NCI-H446 treated with DMSO at 0.1 percent for 48 hours (cell line): ENCODE measurements at places on chromosomes 12 and 14.

DNA sequence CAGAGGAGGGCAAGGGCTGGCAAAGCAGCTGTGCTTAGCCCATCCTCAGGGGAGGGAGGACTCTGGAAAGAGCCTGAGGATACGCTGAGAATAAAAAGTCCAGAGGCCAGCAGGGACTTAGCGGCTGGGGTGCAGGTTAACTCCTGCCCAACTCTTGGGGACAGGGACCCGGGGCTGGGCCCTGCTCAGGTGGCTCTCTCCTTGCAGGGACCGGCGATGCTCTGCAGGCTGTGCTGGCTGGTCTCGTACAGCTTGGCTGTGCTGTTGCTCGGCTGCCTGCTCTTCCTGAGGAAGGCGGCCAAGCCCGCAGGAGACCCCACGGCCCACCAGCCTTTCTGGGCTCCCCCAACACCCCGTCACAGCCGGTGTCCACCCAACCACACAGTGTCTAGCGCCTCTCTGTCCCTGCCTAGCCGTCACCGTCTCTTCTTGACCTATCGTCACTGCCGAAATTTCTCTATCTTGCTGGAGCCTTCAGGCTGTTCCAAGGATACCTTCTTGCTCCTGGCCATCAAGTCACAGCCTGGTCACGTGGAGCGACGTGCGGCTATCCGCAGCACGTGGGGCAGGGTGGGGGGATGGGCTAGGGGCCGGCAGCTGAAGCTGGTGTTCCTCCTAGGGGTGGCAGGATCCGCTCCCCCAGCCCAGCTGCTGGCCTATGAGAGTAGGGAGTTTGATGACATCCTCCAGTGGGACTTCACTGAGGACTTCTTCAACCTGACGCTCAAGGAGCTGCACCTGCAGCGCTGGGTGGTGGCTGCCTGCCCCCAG, 2.8 kb downstream of the B3GNT4 start:
- DNase-seq: no peak

DNA sequence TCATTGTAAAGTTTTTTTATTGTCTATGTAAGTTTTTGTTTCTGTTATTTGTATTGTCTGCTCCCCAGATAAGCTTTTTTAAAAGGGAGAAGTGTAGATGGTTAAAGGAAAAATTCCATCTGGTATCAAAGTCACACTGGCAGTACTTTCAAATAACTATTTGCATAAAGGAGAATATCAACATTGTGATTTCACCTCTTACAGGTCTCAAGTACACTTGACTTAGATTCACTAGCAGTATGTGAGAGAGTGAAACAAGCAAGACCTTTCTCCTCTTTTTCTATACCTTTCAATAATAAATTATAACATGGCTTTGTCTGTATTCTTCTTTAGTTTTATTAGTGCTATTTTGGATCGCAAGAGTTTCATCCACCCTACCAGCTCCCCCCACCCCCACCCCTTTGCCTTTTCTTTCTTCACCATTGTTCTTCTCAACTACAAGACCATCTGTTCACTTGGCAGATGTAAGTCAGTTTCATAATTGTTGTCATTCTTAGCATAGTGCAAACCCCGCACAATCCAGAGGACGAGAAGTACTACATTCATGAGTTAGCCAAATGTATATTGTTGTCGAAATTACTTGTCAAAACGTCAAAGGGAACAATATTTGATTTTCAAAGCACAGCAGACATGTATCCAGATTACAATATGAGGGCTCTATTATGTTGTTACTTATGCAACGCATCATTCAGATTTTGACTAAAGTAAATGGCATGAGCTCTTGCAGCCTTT, 602.7 kb upstream of the FLRT2 start:
- no peak for DNase-seq

- DNase-seq: no peak
Observed at GRCh38 chr12:102061096-102061559, 663 bp downstream of the WASHC3 start.

DNA sequence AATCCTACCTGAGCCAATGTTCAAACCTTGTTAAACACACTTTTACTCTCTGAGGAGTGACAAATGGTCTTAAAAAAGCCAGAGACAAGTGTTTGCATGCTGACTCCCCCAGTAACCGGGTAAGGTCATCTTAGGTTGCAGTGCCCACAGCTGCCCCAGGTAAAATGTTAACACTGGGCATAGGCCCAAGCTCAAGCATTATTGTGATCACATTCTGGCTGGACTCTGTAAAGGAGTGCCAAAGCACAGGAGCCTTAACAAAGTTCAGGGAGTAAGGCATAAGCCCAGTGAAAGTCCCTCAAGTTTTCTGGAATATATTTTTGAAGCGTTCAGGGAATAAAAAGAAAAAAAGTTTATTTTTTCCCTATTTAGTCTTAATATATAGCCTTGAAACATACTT, 8.6 kb downstream of the EDDM3A start:
- DNase-seq: no peak

GRCh38 chr12:455821-456220, 3.9 kb upstream of the B4GALNT3 start:
- no peak for DNase-seq

DNA sequence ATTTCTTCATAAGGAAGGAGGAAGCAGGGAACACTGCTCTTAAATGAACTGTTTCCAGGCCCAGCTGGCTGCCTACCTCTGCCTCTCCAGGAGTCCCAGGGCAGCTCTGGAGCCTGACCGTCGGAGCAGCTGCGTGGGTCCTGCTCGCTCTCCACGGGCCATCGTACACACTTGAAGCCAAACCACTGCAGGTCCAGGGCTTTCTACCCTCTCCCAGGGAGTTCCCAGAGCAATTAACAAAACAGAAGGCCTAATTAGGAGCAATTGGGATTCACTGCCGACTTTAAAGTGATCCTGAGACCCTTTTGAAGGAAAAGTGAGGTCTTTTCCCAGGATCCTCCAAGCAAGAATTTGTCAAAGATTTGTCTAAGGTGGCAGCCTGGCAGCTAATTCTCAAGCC, 76.9 kb downstream of the OTX2 start:
- DNase-seq: no peak

- DNase-seq: no peak
Observed at GRCh38 chr12:8667270-8667669, 4.6 kb upstream of the MFAP5 start.
